ENCODE measurements at places on chromosomes 2 and 18. TPM values are rescaled to one million over a fixed set of nuclear protein-coding genes. Genes with fewer than 3 reads are reported as not detected.

DNA sequence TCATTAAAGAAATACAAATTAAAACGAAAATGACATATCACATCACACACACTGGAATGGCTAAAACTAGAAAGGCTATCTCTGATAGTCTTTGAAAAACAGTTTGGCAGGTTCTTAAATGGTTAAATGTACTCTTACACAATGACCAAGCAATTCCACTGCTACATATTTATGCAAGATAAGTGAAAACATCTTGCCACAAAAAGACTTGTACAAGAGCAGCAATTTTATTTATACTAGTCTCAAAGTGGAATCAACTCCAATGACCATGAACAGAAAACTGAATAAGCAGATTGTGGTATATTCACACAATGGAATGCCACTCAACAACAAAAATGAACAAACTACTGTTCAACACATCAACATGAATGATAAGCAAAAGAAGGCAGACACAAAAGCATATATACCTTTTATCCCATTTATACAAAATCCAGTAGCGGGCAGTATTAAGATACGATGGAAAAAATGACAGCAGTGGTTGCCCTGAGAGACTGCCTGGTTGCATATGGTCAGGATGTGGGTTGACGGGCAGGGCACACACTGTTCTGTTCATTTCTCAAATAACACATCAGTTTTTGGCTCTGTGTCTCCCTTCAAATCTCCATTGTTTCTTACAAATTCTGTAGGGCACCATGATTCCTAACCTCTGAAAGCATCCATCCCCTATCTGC is 25.4 kb downstream of the SP100 start:
- no peak for DNase-seq

DNA sequence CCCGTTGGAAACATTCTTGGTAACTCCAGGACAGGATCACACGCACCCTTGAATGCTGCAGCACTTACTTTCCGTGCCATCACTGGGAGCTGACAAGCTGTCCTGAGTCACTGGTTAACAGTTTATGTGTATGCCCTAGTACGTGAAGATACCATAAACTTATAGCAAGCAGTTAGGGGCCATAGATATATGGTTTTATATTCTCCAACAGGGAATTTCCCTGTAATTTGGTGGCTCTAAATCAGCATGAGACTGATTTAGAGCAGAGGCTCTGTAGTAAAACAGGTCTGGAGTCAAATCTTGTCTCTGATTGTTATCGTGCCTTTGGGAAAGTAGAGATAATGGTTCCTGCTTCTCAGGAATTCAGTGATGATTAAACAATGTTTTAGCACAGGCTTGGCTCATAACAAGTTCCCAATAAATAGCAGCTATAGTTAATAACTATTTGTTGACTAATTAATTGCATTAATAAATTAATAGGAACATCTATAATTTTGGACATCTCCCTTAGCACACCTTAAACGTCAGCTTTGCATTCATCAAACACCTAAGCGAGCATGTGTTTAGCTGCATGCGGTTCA is 215.2 kb downstream of the VAPA start:
- DNase-seq, result no peak

DNA sequence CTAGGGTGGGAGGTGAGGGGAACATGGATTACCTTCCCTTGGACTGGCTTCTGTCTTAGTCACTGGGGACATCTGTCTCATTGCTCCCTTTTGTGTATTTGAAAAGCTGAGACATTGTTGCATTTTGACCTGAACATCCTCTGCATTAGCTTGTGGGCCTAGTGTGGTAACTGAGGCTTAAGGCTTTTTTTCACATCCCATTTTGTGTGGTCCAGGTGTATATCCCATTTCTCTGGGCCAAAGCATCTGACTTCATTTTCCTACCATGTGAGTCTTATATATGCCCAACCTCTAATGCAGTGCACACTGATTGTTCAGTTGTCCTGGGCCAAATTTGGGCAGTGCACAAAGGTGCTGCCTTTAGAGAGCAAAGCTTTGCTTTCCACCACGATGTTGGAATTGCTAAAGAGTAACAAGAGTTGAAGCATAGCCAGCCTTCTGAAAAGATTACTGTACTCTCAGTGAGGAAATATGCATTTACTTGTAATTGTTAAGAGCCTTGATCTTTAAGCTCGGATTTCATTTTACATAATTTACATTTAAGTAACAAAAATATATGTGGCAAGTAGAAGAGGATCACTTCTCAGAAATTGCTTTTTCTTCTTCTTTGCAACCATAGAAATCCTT is 13.3 kb downstream of the PRKCE start:
- DNase-seq, result no peak

- DNase-seq, result no peak
These were observed at the start of gene PKDCC for GRCh38 chr2:42047488-42048298. PKDCC (plus strand) TSS chr2:42048021; CDS start chr2:42048200, 179 bp downstream.

Gene ABCA12
- total RNA-seq, result 9.3 TPM

DNA sequence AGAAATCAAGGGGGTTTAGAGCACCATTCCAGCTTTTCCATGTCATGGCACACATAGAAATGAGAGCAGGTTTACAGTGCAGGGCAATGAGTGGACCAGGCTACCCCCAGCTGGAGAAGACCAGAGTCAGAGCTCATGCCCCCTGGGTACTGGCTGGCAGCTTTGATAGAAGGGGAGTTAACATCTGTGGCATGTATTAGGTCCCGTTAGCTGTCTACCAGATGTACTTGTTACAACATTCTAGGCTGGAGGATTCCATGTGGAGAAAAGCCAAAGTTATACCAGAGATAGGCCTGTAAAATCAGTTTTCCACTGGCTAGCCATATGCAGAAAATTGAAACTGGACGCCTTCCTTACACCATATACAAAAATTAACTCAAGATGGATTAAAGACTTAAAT is 109.2 kb downstream of the CCDC85A start:
- no peak for DNase-seq

DNA sequence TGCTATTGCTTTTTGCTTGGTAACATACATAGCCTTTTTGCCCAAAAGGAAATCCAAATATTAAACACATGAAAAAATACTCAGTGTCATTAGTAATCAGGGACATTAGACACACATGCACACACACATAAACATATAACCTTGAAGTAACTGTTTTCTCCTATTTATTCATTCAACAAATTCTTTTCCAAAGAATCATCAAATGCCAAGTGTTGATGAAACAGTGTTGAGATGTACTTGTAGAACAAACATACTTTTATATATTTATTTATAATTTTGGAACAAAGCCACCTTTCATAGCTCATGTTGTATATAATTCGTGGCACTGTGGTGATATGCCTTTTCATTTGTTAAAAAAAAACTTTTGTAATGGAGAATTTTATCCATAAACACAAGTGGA is 81.0 kb downstream of the APLF start:
- DNase-seq, result no peak

DNA sequence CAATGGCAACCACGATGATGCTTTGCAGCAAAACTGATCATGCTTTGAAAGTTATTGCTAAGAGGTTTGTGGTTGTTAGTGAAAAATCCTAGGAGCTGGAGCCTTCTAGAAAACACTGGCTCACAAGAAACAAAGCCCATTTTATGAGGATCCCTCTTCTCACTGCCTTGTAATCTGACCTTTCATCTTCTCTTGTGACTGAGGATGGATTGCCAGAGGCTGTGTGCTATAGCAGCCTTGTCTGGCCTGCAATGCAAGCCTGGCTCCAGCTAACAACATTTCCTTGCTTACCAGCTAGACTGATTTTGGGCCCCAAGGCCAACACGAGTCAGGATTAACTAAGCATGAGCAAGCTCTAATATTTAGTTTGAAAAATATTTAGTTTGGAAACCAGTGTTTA is 13.1 kb downstream of the PIEZO2 start:
- DNase-seq, result no peak

- no peak for DNase-seq
These were observed 9.6 kb downstream of the PTRHD1 start for GRCh38 chr2:24783641-24784040.

DNA sequence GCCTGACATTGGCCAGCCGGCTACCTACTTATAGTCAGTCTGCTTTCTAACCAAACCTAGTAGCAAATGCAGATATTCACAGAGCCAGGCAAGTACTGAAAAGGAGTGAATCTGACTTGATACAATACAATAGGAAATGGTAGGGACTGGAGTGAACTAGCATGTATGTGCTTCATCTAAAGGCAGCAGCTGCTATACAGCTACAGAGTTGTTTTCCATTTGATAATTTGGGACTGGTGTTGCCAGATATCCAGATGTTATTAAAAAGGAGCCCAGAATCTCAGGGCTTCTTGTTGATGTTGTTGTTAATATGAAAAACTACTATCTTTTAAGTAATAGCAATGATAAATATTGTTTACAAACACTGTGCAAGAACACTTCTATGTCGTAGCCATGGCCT is 159.4 kb downstream of the BABAM2 start:
- no peak for DNase-seq

GRCh38 chr2:100403722-100404121 is 13.7 kb downstream of the CHST10 start:
- DNase-seq, result no peak

DNA sequence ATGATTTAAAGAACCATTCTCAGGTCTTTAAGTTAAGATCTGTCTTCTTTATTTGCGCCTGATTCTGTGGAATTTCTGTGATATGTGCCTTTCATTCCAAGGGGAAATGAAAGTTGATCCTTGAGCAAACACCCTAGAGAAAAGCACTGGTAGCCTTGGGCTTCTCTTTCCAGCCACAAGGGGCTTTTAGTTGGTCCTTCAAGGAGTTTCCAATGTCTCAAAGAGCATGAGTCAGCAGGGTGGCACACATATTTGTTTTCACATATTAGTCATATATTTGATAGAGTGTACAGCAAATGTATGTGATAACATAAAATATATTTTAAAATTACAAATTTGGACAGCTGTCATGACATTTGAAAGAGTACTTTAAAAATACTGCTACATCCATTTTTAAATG is 339.5 kb downstream of the TXNL1 start:
- DNase-seq, result no peak

GRCh38 chr2:141063406-141063805 is 1067.4 kb downstream of the LRP1B start:
- DNase-seq, result no peak

DNA sequence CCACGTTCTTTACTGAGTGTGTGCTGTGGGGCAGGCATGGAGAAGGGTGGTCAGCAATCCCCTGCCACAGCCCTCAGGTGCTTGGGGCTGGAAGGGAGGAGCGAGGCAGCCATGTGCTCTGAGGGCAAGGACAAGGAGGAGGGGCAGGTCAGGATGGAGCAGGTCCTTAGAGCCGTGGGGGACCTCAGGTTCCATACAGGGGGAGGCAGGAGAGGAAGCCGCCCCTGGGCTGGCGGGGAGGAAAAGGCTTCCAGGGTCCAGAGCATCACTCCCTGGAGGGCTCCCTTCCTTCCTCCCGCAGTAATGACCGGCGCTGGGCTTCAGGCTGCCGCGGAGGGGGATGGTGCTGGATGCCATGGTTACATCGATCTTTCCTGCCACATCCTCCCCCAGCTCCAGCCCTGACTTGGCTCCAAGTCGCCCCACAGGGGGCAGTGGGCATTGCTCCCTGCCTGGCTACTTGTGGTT is 6.6 kb downstream of the GAREM2 start:
- DNase-seq, result no peak
